ENCODE measurements at places on chromosomes 11 and 22.
A peak's percentile ranks its signal among the peaks of the same experiment; 100 is the strongest.

DNA sequence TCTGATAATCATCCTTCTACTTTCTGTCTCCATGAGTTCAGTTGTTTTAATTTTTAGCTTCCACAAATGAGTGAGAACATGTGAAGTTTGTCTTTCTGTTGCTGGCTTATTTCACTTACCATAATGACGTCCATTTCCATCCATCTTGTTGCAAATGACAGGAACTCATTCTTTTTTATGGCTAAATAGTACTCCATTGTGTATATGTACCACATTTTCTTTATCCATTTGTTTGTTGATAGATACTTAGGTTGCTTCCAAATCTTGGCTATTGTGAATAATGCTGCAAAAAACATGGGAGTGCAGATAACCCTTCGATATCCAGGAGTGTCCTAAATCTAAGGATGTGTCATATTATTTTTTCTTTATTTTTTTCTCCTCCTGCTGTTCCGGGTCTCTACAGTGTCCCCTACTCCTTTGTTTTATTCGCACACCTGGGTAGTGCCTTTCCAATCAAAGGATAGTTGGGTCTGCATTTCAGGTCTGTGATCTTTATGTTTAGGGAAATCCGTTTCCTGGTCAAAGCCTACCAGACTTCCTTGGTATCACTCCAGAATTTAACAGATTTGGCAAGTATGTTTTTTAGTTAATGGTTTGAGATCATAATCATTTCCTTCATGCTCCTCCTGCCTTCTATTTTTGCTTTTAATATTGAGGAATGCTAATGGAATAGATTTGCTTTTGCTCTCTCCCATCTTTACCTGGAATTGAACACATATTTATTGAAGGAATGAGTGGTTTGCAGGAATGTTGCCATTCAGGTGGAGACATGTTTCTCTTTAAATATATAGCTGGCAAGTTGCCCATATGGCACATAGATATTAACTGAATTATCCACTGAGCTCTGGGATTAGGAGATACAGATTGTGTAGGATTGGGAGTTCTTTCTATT, 53.7 kb downstream of the ARHGEF12 start:
- DNase-seq, result no peak

- no peak for DNase-seq
Measured at GRCh38 chr11:108620958-108621772, 27.6 kb upstream of the EXPH5 start.

DNA sequence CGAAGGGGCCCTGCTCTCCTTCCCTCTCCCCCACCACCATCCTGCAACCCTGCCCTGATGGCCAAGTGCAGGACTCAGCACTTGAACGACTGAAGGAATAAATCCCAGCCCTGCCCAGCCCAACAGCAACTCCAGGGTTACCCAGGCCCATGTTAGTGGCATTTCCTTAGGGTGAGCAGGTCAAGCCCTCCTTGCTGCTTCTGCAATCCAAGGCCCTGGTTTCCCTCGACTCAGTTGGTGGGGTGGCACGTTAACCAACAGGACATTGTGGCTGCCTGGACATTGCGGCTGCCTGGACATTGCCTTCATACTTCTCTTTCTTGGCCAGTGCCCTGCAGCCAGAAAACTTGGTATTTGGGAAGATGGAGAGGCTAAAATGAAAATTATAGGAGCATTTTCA, 141.4 kb downstream of the TRIM29 start:
- DNase-seq, result no peak

GRCh38 chr11:111663820-111664219, 61.6 kb downstream of the SIK2 start:
- no peak for DNase-seq

- no peak for DNase-seq
Measured at GRCh38 chr11:57240007-57240406, 3.0 kb upstream of the APLNR start.

GRCh38 chr22:26780521-26780920, 123.1 kb downstream of the MIAT start:
- DNase-seq, result no peak

DNA sequence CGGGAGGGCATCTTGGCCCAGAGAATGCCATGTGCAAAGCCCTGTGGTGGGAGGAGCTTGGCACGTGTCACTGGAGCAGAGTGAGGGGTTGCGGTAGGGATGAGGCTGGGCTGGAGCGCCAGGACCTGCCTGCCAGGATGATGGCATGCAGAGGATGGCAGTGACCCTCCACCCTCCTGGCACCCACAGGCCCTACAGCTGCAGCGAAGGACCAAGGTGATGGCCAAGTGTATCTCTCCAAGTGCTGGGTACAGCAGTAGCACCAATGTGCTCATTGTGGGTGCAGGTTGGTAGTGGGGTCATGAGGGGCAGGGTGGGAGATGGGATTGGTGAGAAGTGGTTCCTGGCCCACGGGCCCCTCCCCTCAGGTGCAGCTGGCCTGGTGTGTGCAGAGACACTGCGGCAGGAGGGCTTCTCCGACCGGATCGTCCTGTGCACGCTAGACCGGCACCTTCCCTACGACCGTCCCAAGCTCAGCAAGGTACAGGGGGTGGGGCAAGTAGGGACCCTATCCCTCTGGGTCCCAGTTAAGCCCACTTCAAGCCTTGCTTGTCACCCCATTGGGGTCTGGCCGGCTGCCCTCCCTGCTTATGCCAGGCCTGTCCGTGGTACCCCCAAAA, 7.4 kb downstream of the AIFM3 start:
- DNase-seq, result no peak

DNA sequence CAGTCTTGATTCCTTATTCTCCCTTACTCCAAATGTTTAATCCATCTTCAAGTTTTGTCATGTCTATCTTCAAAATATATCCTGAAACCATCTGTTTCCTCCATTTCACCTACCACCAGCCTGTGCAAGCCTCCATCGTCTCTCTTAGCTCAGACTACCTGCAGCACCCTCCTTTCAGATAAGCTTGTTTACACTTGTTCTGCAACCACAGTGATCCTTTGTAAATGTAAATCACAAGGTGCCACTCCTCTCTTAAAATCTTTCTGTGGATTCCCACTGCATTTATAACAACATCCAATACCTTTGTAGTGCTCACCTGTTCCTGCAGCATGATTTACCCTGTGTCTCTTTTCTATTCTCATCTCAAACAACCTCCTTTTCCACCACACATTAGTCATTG, 31.8 kb upstream of the GPR83 start:
- DNase-seq, result no peak

GRCh38 chr11:7473717-7474116, 11.6 kb upstream of the OLFML1 start:
- no peak for DNase-seq

DNA sequence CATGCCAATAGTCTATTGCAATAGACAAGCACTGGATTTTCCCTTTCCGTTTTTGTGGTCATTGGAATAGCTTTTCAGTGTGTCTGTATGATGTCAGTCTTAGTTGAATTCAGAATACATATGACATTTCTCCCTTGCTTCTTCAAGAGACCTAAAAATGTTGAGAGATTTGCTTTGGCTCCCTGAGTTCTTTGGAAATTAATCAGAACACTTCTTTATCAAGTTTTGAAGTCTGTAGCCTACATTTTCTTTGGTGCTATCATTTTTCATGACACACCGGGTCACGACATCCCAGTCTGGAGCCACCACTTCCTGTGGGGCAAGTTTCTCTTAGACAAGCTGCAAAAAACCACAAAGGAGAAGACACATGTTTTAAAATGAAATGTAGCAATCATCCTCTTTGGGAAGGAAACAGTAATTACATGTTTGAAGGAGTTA, 847.1 kb downstream of the OPCML start:
- DNase-seq, result no peak

DNA sequence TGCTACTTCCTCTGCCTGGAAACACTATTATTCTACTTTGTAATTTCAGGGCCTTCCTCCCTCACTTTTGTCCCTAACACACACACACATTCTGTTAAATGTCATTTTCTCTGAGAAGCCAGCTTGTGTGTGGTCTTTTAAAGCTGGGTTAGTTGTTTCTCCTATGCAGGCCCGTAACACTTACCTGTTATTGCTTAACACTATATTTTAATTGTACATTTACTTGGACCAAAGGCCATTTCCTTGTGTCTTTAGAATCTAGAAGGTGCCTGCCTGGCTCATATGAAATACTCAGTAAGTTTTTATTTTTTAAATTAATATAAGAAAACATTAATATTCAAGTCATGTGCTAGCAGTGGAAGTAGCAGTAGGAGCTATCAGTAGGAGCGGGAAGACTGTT, 30.6 kb downstream of the FAR1 start:
- no peak for DNase-seq

- DNase-seq, result no peak
Measured at GRCh38 chr11:64176751-64177150, 9.2 kb upstream of the STIP1 start.

- no peak for DNase-seq
Measured at GRCh38 chr11:87438416-87438815, 400.7 kb downstream of the TMEM135 start.

GRCh38 chr22:35380537-35381423, at the start of gene HMOX1:
Gene HMOX1 (plus strand): TSS chr22:35381096. CDS start chr22:35381174, 78 bp downstream.
- DNase-seq, result peak; percentile 85

DNA sequence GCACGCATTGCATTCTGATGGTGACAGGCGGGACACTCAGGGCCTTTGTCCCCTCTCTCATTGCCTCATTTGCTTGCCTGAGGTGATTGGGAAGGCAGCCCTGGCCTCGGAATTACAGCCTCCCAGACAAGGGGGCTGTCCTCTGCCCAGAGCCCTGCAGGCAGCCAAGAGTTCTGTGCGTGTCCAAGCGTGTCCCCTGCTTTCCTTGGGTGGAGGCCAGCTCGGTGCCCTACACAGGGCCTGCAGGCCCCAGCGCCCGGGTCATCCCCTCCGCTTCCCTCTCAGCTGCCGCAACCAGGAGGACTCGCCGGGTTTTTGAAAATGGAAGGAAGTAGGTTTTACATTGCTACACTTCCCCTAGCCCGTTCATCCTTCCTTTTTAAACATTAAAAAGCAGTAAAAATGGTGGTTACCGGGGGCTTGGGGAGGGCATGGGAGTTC, 1.9 kb downstream of the GRAMD4 start:
- no peak for DNase-seq

DNA sequence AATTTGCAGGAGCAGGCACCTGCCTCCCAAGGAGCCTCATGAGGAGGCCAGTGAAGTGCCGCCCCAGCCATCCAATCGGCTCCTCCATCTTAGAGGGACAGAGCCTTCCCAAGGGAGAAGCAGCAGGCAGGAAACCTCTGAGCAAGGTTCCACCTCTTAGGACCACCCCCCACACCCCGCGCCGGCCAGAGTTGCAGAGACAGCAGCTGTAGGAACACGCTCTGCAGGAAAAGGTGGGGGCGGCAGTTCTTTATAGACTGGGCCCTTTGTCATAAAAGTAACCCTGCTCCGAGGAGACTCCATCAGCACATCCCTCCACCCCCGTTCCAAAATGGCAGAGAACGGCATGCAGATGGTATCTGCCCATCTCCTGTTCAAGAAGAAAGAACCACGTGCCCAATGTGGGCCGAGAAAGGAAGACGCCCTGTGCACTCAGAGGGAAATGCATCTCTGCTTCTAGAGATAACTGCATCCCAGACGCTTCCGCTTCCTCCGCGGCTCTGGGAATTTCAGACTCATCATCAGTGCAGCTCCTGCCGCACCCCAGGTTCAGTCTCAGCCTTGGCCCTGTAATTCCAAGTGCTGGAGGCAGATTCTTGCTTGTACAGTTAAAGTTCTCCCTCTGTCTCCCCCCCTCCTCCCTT, 98.5 kb downstream of the SPATA19 start:
- DNase-seq, result no peak
